ENCODE measurements at places on chromosomes 13 and 19.

DNA sequence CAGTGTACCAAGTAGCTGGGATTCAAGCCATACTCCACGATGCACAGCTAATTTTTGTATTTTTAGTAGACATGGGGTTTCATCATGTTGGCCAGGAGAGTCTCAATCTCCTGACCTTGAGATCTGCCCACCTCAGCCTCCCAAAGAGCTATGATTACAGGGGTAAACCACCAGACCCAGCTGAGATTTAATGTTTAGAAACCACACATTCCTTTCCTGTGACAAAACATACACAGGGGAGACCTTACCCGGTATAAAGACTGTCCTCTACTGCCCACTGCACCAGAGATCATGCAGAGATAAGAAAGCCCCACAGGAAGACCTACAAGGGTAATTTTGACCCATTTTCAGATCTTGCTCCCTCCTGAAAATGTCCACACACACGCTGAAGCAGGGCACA lies 22.8 kb upstream of the ZNF83 start:
- no peak for DNase-seq

DNA sequence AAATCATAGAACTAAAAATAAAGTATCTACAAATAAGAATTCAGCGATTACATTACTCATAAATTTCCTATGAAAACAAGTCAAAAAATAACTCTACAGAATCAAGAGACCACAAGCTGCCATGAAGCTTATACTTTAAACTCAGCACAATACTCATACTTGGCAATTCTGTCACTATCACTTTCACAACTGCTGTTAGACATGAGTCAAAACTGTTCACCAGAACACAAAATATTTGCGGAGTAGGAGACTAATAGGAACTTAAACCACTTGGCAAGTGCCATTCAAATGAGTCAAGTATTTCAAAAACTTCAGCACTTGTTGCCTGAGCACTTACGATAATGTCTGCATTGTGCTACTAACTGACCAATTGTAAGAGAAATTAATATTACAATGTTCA lies 387.8 kb upstream of the GPC6 start:
- no peak for DNase-seq

DNA sequence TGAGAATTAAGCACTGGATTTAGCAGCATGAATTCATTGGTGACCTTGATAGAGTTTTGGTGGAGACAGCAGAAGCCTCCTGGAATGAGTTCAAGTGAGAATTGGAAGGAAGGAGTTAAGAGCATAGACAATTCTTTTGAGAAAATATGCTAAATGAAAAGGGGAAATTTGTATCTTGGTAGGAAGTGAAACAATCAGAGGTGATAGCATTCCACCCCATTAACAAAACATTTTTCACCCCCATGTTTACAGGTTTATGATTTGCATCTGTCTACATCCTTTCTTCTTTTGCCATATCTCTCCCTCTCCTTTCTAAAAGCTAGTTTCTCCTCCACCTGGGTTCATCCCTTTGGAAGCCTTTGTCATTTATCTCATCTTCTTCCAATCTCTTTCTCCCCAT lies 27.5 kb downstream of the LNX2 start:
- DNase-seq, result no peak

DNA sequence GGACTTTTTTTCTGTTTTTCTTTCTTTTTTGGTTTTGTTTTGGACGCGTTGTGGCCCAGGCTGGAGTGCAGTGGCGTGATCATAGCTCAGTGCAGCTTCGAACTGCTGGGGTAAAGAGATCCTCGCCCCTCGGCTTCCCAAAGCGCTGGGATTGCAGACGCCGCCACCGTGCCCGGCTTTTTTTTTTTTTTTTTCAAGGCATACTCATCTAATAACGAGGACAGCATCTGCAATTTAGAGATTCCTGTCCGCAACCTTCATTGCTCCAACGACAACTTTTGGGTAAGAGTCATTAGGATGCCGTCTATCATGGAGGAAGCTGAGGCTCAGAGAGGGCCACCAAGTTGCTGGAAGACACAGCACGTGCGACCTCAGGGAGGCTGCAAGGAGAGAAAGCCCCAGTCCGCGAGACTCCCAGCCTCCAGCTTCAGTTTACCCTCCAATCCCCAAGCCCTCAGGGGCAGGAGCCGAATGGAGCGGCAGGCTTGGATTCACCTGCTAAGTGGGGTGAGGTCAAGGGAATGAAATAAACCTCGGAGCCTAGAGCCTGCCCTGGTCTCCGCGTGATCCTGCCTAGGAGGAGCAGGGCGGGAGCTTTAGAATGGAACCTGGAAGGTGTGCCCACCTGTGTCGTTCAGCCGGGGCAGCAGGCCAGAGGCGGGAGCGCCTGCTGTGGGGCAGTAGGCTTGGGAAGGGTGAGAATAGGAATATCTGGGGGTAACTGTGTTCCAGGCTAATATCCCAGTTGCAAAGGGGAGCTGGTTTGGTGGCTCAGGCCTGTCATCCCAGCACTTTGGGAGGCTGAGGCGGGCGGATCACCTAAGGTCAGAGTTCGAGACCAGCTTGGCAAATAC lies 676 bp upstream of the POLRMT start:
- DNase-seq, result no peak

Measured in SK-N-SH (cell line).